ENCODE measurements at places on chromosomes 5 and 9. TPM values are rescaled to one million over a fixed set of nuclear protein-coding genes. Genes with fewer than 3 reads are reported as not detected.

Gene SCAI
- 2.6 TPM for total RNA-seq

Gene SLC2A6
- 12.1 TPM for total RNA-seq

Gene BHMT2
- total RNA-seq, result 7.7 TPM

Gene CAVIN4
- total RNA-seq, result 2.0 TPM

Gene NR4A3
- under 0.01 TPM for total RNA-seq

Gene TBCA
- 91.9 TPM for total RNA-seq

Gene ASS1
- total RNA-seq, result 3.4 TPM

Gene NUDT12
- total RNA-seq, result 3.7 TPM

- no peak for DNase-seq
Measured at GRCh38 chr9:98569491-98569890, 139.2 kb downstream of the GABBR2 start.

DNA sequence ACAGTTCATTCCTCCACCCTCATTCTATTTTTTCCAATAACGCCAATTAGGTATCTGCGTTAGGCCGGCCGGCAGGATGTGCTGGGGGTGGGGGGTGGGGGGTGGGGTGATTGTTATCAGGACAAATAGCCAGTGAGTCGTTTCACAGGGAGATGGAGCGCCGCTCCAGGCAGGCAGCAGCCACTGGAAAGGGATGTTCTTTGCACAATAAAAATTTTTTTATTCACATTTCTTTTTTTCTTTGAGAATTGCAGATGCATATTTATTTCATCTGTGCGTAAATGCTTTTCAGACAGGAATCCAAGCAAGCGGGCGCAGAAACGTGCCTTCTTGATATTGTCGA lies 4.1 kb downstream of the LMX1B start:
- DNase-seq, result no peak

- DNase-seq, result no peak
Measured at GRCh38 chr5:145543968-145544367, 291.2 kb downstream of the PRELID2 start.

- no peak for DNase-seq
Measured at GRCh38 chr5:7208938-7209337, 187.0 kb upstream of the ADCY2 start.

DNA sequence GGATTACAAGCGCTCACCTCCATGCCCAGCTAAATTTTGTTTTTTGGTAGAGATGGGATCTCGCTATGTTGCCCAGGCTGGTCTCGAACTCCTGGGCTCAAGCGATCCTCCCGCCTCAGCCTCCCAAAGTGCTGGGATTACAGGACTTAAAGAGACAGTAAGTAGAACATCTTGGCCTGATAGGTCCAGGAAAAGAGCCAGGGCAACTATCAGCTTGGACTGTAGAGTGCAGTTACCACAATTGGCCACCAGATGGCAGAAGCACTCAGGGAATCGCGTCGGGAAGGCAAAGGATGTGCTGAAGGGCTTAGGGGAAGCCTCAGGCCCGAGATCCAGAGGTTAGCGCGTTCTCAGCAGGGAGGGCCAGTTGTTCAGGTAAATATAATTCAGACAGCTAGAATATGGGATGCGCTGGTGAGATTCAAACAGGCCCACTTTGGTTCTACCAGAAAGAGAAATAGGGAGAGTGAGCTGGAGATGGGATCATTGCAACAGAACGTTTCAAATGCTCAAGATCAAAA lies 21.5 kb downstream of the C9orf57 start:
- DNase-seq, result peak; percentile 77

DNA sequence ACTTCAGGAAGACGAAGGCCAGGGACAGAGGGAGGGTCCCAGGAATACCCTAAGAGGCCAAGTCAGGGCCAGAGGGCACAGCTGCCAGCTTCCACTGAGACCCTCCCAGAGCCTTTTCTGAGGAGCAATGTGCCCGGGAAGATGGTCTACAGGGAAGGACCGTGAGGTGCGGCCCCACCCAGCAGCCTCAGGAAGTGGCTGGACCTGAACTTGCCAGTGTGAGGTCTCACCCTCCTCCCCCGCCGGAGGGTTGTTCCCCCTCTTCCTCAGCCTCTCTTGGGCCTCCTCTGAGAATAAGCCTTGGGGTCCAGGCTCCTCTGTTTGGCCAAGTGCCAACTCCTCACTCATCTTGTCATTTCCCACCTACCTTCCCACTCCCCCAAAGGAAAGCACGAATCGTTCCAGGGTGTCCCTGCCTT lies 13.4 kb upstream of the SLC25A51 start:
- no peak for DNase-seq

DNA sequence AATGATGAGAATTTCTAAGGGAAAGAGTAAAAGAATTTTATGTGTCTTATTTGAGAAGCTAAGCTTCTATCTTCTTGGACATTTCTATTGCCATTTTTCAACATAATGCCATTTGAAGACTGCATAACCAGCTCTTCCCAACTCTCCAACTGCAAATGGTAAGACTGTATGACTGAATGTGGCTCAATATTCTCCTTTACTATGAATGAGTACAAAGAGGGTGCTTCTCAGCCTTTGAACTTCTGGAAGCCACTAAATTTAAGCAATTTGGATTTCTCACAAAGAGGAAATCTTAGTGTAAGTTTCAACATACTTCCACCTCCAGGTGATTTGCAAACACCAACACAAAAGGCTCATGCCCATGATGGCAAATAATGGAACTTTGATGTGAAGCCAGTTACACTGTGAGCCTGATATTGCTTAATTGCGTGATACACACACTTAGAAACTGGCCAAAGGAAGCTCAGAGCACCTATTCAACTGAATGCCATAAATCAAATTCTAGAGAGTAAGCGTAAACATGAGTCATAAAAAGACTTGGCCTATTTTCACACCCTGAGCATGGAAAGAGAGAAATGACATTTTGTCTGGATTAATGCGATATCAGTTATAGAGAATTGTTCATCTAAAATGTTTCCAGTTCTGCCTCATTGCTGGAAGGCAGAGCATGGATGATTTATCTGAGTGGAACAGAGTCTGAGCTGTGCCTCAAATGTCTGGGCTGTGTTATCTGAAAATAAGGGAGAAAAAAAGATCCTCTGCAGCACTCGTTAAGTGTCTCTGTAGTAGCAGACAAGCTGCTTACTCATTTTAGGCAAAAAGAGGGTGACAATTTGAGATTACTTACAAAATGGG lies 145.3 kb downstream of the PLK2 start:
- DNase-seq, result peak; percentile 95

DNA sequence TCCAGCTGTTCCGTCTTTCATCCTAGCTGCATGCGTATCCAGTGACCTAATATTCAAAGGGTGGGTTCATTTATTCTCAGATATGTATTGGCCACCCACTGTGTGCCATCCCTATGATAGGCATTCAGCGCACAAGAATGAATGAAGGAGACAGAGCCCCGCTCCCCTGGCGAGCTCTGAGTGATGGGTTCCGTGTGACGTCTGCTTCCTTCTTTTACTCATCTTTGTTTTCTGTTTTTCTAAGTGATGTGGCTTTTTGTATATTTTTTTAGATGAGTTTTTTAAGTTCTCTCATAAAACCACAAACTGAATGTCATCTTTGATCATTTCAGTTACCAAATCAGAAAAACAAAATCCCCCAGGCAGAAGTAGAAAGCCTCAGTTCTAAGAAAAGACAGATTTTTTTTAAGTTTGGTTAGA lies 168.3 kb upstream of the OTULINL start:
- no peak for DNase-seq

DNA sequence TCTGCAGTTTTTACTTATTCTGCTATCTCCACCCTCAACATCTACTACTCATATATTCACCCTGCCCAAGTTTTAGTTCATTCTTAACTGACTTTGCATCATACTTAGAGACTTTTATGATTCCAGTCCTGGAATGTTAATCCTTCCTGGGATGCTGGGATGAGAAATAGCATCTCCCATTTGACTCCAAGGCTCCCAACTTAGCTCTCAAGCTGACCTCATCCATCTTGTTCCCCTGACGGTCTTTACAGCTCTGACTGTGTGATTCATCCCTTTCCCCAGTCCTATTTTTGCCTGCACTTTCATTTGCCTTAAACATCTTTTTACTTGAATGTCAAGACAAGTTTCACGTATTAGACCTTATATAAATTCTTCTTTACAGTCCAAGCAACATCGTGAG lies 297.8 kb downstream of the EPB41L4A start:
- DNase-seq, result no peak

DNA sequence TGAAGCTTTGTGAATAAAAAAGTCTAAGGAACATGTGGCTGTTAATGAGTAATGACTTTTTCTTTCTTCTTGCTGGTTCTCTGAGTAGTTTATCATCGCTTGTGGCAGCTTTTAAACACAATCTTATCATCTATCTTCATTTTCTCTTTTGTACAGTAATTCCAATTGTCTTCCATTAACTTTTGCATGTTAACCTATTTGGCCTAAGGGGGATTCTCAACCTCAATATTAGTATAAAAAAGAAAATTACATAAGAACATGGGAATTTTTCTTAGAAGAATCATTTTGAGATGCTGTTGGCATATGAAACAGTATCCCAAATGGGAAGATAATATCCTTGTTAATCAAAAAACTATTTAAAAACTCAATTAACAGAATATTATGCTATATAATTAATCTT lies 179.7 kb upstream of the GPR151 start:
- no peak for DNase-seq

DNA sequence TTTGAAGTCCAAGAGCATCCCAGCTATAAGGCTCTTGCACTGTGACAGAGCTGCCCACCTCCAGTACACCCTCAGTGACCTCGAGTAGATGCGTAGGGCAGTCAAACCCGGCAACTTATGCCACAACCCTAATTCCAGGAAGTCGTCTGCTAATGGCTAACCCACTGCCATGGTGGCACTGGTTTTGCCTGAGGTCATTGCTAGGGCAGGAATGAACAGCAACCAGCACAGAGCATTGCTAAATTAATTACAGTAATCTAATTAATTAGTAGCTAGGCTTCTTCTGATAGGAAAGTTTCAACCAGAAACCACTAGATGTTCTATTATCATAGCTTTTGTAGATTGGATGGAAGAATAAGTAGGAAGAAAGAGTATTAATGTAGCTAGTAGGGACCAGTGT lies 122.8 kb downstream of the DPYSL3 start:
- DNase-seq, result no peak

GRCh38 chr5:44868541-44868940 lies 59.8 kb downstream of the MRPS30 start:
- DNase-seq, result no peak

DNA sequence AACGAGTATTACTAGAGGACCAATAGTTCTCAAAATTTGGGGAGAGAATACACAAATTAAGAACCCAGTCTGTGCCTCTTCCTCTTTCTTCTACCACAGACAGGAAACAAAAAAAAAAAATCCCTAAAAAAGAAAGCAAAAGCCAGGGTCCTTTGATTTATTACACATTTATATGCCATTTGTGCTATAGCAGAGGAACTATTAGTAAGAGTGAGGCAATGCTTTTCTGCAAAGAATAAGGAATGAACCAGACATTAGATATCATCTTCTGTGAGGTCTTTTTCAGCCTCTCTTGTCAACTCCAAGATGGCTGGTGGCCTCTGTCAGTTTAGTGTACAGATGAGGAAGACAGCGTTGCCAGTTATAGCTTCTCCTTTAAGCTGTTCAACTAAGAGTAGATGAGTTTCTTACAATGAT lies 127.6 kb downstream of the RFX3 start:
- DNase-seq, result no peak

GRCh38 chr5:16784843-16785791 lies 151.0 kb downstream of the MYO10 start:
- no peak for DNase-seq

DNA sequence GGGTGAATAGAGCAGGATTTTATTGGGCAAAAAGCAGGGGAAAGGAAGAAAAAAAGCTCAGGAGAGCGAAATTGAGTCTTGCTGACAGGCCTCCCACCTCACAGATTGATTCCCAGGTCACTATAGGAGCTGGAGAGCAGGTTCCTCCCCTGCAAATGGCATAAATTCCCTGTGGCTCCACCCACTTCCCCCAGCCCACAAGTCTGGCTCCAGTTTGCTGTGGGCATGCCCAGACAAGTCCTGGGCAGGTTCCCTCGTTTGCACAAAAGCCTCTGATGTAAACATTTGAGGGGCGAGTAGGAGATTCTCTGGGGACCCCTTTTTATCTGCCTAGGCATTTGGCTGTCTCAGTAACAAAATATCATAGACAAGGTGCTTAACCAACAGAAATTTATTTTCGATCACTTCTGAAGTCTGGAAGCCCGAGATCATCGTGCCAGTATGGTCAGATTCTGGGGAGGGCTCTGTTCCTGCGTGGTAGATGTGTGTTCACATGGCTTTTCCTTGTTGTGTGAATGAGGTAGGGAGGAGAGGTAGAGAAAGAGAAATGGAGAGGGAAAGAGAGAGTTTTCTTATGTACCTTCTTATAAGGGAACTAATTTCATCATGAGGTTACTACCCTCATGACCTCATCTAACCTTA lies 614.5 kb downstream of the MAT2B start:
- DNase-seq, result peak; percentile 67

DNA sequence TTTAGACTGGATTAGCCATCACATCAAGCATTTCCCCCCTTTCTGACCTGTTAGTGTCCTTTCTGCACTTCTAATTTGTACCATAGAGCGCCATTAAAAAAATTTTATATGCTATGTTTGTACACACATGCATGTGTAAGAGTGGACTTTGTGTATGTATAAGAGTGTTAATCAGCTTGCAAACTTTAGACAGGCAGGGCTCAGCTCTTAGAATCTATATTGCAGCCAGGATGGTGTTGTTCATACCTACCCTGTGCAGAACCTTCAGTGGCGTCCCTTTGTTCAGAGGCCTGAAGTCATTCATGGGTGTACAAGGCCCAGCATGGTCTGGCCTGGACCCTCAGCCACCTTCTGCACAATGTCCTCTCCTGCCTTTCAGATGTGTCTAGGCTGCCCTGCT lies 19.7 kb downstream of the ZSWIM6 start:
- no peak for DNase-seq

DNA sequence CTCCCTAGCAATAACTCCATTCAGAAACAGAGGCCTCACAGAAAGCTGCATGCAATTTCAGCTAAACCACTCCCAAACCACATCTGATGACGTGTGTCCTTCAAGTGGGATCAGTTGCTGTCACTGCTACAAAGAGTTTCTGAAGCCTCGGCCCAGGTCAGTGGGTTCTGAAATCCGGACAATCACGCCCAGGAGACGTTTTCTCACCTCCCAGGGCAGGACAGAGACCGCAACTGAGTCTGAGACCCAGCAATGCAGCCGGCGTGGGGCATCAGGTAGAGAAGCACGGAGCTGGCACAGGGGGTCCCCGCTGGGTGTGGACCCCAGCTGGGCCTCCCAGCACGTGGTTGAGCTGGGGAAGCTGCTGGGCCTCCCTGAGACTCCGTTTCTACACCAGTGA lies 2.6 kb upstream of the UBE2QL1 start:
- DNase-seq, result no peak

DNA sequence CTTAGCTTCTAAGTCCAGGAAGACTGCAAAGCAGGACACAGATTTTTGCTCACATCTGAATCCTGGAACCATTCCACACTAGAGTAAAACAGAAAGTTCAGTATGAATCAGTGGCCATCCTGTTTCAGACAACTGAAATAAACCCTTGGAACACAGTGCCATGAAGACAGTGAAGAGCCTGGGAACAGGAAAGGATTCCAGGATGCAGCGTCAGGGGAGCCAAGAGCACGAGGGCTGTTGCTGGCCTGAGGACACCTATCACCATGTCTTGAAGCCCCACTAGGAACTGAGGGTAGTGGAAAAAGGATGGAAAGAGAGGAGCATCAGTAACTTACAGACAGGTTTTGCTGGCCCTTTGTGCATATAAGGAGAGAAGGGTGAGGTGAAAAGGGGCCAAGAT lies 115.3 kb upstream of the FSTL4 start:
- peak; percentile 5 for DNase-seq

- DNase-seq, result no peak
Measured at GRCh38 chr5:39447059-39447458, 22.3 kb upstream of the DAB2 start.
